Activated T-helper 1 cell treated with anti-CD3 and anti-CD28 coated beads, Interleukin-12 subunit alpha, Interleukin-12 subunit beta, Interleukin-2, Interleukin-4 antibody, amounts not matched to agents 30 ng/mL and 10 ng/mL and 1 ng/mL, durations not matched to agents 14 hours and 24 hours and 36 hours (primary cell): ENCODE measurements at places on chromosomes 12 and 14.

DNA sequence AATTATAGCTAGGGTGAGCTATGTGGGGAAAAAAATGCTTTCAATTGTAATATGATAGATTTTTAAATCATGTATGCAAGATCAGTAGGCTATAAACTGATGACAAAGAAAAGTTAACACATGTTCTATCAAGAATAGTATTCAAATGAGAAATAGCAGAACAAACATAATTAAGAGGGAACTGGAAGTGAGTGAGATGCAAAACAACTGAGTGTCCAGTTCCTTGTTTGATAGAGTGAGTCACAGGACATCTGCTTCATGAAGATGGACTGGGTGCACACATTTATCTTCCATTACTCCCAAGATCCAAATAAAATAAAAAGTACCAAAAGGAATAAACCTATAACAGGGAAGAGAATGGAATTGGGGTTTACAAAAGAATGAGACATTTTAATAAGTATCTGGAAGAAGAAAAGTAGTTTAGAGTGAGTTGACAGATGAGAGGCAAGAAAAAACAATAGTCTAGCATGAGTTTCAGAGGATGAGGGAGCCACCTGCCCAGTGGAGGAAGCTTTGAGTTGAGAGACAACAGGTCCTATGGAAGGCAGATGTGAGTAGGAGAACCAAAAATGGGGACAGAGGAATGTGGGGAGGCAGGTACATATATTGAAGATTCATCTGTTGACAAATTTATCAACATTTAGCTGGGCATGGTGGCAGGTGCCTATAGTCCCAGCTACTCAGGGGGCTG lies 178.1 kb upstream of the ARHGAP5 start:
- no peak for DNase-seq

DNA sequence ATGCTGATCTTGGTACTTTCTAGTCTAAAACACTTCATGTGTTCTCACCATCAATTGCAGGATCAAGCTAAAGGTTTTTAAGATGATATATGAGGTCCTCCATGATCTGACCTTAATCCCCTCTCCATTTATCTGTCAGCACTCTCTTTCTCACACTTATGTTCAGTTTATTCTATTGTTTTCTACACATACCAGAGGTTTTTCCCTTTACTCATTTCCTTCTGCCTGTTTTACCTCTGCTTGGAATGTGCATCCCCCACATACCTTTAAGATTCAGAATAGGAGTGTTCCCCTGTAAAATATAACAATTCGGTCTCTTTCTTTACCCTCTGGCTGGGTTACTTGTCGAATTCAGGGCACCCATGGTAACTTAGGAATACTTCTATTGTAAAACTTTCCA lies 219.1 kb upstream of the PKP2 start:
- no peak for DNase-seq

- no peak for DNase-seq
Observed at GRCh38 chr14:100891051-100891450, 12.5 kb downstream of the RTL1 start.

- DNase-seq, result peak; percentile 37
Observed at GRCh38 chr14:96797582-96798349, 584 bp downstream of the VRK1 start.

GRCh38 chr12:28425526-28425925 lies 235.3 kb downstream of the CCDC91 start:
- DNase-seq, result no peak

DNA sequence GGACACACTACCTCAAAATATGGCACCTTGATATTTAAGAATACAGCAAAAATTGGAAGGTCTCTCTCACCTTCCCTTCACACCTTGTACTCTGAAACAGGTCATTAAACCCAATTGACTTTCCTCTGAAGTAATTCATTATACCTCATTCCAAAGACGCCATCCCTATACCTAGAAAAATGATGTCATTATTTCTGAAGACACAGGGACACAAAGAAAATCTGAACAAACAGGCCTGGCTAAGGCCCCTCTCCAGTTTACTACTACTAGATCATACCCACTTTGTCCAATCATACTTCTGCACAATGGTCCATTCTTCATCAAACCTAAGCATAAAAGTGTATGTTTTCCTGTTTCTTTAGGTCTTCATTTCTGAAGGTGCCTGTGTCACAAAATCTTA lies 156.9 kb downstream of the RASSF9 start:
- DNase-seq, result no peak

DNA sequence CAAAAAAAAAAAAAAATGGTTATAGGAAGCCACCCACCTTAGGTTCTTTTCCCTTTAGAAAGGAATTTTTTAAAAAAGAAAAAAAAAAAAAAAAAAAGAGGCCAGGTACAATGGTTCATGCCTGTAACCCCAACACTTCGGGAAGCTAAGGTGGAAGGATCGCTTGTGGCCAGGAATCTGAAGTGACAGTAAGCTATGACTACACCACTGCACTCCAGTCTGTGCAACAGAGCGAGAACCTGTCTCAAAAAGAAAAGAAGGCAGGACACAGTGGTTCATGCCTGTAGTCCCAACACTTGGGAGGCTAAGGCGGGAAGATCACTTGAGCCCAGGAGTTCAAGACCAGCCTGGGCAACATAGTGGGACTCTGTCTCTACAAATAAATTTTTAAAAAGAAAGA lies 36.0 kb downstream of the SPTLC2 start:
- no peak for DNase-seq

GRCh38 chr14:22887260-22887989 lies 4.4 kb downstream of the REM2 start:
- DNase-seq, result peak; percentile 48

GRCh38 chr12:70724444-70724843 lies 87.2 kb upstream of the PTPRB start:
- no peak for DNase-seq

GRCh38 chr14:37221073-37221472 lies 23.3 kb downstream of the MIPOL1 start:
- DNase-seq, result no peak

- no peak for DNase-seq
Observed at GRCh38 chr12:87656311-87656710, 372.9 kb downstream of the C12orf50 start.

DNA sequence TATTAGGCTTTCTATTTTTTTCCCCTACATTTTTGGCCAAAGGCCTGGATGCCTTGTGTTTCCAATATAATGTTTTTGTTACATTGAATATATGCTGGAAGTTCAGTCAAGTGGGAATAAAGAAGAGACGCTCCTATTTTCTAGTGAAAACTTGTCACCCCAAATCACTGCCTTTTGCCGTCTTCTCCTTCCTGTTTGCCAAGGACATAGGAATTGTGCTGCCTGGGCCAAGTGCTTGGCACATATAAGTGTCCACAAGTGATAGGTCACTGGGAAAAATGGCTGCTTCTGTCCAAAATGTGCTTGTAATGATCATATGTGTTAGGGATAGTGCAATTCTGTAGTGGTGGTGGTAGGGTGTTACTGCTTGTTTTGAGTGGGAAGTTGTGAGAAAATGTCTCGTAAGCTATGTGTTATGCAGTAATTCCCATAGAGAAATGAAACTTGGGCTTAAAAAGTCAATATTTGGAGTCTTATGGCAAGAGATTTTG lies 11.6 kb upstream of the KCNJ8 start:
- no peak for DNase-seq

- DNase-seq, result no peak
Observed at GRCh38 chr14:63603749-63604277, 37.9 kb downstream of the WDR89 start.

DNA sequence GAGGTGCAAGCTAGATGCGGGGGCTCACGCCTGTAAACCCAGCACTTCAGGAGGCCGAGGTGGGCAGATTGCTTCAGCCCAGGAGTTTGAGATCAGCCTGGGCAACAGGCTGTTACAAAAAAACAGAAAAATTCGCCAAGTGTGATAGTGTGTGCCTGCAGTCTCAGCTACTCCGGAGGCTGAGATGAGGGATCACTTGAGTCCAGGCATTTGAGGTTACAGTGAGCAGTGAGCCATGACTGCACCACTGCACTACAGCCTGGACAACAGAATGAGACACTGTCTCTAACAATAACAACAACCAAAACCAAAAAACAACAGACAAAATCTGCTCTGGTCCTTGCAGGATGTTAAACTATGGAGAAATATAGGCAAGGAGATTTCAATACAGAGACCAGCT lies 13.9 kb downstream of the BTBD7 start:
- DNase-seq, result no peak

DNA sequence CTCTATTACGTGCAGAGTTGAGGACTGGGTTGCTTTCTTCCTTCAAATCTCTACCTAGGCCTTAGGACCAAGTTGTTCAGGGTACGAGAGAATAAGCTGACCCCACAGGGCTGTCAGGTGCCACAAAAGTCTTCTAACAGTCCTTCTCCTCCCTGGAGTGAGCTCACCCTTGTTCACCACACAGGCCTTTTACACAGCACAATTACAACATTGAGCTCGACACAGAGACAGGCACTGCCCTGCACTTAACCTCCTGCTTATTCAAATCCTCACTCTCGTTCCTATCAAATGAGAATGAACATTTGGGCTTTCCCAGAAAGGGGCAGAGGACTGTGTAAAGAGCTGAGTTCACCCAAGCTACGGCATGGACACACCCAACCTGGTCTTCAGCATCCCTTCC lies 2.4 kb downstream of the GALNT6 start:
- no peak for DNase-seq

- DNase-seq, result no peak
Observed at GRCh38 chr12:22283006-22283506, 51.5 kb downstream of the ST8SIA1 start.

DNA sequence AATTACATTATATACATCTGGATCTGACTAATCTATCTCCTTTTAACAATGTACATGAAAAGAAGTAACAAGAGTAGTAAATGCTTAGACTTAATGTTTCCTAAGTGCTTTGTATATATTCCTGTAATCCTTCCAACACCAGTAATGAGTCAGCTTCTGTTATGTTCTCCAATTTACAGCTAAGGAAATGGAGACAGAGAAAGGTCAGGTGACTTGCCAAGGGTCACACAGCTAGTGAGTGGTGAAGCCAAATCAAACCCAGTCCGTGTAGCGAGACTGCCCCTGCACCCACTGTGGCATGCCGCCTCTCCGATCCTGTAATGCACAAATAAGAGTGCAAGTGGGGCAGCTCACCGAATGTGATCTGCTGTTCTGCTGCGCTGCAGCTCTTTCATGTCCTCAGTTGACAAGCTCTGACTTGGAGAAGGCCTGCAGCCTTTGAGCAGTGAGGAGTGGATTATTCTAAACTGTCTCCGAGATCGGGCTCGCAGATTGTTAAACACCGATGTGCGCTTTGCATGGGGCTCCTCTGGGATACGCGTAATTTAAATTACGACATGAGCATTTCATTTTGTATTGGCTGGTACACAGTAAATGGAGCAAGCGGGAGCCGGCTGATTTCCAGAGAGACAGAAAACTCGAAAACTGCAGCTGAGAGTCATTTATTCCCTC lies 65.1 kb upstream of the KTN1 start:
- DNase-seq, result no peak

DNA sequence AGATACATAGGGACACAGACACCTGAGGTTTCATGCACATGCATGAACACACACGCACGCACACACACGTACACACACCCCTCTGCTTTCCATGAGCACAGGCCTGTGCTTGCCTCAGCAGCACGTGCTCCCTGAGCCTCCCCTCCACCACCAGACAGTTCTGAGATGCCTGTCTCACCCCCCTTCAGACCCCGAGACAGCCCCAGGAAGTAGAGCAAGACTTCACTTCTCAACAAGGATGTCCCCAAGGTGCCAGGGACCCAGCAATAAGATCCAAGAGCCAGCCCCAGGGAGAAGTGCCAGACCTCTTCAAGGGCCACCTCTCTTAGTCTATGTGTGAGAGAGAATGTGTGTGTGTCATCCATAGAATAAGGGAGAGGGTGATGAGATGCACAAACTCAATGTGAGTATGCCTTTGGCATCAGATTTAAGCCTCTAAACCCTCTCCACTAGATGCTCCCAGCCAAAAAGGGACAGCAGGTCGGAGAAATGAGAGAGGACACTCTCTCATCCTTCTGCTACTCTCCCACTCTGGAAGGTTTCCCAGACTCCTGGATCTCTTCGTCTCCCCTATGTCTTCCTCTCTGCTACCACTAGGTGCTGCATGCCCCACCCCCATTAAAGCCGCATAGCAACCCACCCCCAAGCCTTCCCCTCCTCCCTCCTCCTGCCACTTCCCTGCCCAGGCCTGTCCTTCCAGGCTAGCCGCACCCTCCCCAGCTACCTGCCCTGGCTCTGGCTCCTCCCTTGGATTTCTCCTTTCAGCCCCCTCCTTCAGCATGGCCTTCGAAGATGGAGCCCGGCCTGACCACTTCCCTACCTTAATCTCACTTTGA lies 7.7 kb downstream of the RARG start:
- DNase-seq, result no peak

GRCh38 chr12:22088886-22089285 lies 42.9 kb downstream of the CMAS start:
- no peak for DNase-seq

- DNase-seq, result no peak
Observed at GRCh38 chr14:70281939-70282338, 77.5 kb downstream of the COX16 start.

DNA sequence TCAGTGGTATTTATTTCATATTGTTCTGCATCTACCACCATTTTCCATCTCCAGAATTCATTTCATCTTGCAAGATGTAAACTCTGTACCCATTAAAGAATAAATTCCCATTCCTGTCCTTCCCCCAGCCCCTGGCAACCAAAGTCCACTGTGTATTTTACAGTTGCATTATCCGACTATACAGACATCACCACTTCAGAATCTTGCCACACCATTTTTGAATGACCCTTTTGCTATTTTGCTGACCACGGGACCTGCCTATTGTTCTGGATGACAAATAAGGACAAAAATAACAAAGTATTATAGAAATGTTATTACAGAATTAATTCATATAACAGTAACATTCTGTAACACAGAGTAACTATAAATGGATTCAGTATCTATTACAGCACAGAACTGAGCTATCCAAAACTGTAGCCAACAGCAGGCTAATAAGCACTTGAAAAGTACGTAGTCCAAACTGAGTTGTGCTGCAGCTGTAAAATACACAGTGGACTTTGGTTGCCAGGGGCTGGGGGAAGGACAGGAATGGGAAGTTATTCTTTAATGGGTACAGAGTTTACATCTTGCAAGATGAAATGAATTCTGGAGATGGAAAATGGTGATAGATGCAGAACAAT lies 61.3 kb downstream of the CDK17 start:
- no peak for DNase-seq

- DNase-seq, result no peak
Observed at GRCh38 chr14:85663256-85663655, 133.3 kb downstream of the FLRT2 start.

- DNase-seq, result no peak
Observed at GRCh38 chr14:32657081-32657480, 281.6 kb upstream of the NPAS3 start.

GRCh38 chr14:80955416-80955941 lies at the start of gene TSHR:
Gene TSHR (plus strand): TSS chr14:80955621. CDS start chr14:80955681, 60 bp downstream.
- no peak for DNase-seq

GRCh38 chr14:52043690-52044089 lies 25.2 kb downstream of the NID2 start:
- no peak for DNase-seq

GRCh38 chr14:55220230-55220629 lies 28.8 kb upstream of the DLGAP5 start:
- no peak for DNase-seq
